ENCODE measurements at places on chromosomes 4 and X.

GRCh38 chrX:24877854-24878650 is 137.7 kb downstream of the ARX start:
- peak; percentile 66 for DNase-seq

DNA sequence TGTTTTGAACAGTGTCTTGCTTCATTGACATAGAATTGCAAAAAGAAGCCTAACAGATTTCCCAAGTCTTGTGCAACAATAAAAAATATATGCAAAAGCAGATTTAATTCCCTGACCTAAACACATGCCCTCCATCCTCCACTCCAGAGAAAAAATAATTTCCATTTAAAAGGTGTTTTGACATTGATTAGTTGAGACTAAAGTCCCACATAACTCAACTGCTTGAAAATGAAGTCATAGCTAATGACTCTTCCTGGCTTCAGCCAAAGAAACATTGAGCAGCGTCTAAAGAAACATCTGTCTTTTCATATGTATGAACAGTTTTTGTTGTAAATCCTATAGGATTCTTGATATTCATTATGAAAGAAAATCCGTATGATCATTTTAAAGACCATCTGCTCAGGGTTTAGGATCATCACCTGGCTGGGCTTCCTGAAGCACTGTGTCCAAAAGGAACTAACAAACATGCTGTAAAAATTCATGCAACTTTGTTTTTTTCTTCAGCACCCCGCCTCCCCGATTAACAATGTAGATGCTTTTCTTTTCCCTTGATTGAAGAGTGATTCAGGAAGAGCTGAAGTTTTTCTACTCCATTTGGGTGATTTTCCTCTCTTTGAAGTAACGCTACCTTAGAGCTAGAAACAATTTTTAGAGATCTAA is 273.4 kb downstream of the HS3ST1 start:
- no peak for DNase-seq

DNA sequence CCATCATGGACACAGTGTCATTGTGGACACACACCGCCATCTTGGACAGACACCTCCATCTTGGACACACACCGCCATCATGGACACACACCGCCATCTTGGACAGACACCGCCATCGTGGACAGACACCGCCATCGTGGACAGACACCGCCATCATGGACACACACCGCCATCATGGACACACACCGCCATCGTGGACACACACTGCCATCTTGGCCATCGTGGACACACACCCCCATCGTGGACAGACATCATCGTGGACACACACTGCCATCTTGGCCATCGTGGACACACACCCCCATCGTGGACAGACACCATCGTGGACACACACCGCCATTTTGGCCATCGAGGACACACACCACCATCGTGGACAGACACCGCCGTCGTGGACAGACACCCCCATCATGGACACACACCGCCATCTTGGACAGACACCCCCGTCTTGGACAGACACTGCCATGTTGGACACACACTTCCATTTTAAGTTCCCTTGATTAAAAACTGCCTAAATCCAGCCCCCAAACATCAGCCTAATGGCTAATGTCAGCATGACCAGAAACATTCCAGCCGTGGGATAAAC is 9.1 kb downstream of the ASMTL start:
- no peak for DNase-seq

DNA sequence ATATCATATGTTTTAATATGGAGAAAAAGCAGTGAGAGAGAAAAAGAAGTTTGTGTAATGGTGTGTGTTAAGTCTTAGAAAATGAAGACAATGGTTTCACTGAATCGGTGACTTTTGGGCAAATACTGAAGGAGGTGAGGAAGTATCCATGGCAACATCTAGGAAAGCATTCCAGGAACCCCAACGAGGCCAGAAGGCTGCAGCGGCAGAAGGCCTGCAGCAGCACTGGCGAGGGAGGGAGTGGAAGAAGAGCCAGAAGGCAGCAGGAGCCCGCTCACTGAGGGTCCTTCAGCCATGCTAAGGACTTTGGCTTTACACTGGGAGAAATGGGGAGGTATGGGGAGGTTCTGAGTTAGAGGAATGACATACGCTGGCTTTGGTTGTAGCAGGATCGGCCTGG is 26.8 kb downstream of the COQ2 start:
- no peak for DNase-seq

DNA sequence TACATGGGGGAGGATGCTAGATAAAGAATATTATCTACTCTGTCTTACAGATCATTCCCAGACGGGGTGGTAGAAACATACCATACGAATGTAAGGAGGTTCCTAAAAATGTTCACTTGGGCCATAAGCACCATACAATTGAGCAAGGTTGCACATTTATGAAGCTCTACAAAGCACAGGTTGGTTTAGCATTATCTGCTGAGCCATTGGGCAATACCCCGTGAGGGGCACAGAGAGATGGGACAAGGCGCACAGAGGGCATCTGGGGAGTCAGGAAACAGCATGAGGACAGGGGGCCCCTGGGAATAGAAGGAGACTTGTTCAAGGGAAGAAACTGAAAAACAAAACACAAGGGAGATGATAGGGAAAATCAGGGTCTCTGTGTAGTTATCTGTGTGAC is 305.3 kb downstream of the TRIML1 start:
- no peak for DNase-seq

GRCh38 chr4:41796545-41797210 is 48.2 kb upstream of the PHOX2B start:
- no peak for DNase-seq

- DNase-seq = no peak
Observed at GRCh38 chrX:66015900-66016689, 23.8 kb downstream of the VSIG4 start.

DNA sequence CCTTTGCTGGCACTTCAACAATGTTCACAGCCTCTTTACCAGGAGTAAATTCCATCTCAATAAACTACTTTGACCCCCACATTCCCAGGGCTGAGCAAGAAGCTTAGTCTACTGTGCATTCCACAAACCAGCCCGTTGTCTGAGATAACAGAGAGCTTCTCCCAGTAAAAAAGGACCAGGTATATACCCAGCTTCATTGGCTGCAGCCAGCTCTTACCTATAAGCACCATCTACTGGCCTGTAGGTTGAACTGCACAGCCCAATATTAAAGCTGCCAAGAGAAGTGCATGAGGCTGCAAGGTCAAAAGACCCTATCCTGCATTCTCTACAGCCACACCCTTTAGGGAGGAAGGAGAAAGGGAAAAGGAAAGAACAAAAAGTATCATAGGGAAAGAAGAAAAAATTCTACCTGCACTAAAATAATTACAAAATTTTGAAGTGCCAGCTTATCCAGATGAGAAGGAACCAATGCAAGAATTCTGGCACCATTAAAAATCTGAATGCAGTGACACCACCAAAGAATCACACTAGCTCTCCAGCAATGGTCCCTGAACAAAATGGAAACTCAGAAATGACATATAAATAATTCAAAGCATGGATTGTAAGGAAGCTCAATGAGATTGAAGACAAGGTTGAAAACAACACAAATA is 45.7 kb upstream of the INTU start:
- DNase-seq = peak; percentile 68

- peak; percentile 7 for DNase-seq
Observed at GRCh38 chr4:116839826-116840225, 245.6 kb downstream of the TRAM1L1 start.

DNA sequence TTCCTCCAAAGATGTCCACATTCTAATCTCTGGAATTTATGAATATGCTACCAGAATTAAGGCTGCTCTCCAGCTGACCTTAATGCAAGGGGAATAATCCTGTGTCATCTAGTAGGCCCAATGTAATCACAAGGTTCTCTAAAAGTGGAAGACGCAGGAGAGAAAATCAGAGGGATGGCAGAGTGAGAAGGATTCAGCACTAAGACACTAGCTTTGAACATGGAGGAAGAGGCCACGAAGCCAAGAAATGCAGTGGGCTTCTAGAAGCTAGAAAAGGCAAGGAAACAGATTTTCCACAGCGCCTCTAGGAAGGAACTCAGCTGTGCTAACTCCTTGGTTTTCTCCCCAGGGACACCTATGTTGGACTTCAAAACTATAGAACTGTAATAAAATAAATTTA is 240.7 kb upstream of the TRAM1L1 start:
- DNase-seq = no peak

DNA sequence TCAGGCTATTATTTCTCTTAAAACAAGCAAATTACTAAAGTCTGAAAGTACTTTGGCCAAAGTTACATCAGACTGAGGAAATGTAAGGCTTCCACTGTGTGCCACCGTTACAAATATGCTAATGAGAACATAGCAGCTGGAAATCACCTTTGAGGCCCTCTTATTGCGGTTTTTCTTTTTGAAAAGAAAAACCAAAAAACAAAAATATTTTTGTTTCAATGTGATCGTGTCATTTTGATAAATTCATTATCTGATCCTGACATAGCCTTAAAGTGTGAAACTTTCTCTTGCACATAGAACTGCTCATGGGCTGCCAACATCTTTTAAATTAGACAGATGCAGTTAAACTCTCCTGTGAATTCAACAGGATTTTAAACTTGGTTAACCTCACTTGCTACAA is 2.8 kb upstream of the TIFA start:
- DNase-seq = no peak

GRCh38 chr4:121277194-121278105 is 103.4 kb downstream of the QRFPR start:
- peak; percentile 16 for DNase-seq

DNA sequence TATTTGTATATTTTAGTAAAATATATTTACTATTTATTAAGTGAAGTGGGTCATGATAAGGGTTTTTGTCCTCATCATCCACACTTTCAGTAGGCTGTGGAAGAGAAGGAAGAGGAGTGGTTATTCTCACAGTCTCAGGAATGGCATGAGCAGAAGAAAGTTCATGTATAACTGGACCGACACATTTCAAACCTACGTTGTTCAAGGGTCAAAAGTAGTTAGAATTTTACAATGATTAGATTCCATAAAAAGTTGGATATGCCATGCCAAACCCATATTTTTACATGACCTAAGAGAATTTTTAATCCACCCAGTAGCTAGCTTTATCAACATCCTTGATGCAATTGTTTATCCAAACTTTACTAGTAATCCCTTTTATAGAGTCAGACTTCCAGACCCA is 15.6 kb upstream of the MAGEA8 start:
- no peak for DNase-seq

GRCh38 chr4:85244638-85245037 is 230.3 kb upstream of the ARHGAP24 start:
- DNase-seq = no peak

GRCh38 chrX:103539695-103540094 is 20.4 kb upstream of the RAB40A start:
- no peak for DNase-seq
